Fibroblast of lung (primary cell): ENCODE measurements at places on chromosomes 12 and 14.
A peak's percentile ranks its signal among the peaks of the same experiment; 100 is the strongest.

DNA sequence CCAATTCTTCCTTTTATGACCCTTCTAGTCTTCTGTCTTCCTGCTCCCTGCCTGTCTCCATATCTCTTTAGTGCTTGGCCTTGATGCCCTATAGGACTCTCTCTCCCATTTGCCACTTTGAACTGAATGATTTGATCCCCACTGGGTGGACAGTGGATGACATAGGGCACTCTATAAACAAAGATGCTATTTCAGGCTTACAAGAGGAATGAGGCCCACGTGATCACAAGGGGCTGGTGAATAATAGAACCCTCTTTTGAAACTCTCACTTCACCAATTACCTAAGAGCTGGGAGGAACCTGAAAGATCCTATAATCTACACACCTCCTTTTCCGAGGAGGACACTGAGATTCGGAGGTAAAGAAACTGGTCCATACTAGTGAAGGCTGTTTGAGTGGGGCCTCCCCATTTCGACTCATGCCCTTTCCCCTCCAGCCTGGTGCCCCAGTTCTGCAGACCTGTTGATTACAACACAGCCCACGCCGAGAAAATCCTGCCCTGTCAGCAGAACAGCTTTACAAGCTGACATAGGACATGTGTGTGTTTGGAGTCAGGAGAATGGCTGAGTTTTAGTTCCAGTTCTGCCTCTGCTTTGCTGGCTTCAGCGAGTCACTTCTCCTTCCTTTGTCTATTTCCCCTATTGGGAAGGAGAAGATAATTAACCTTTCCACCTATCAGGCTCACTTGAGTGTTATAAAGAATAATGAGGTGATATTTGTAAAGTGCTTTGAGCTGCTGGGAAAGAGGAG lies 400.3 kb downstream of the ZFP36L1 start:
- no peaks in the 10 kb centered on the region for H3K36me3 ChIP-seq
- peaks cover 32% of the 10 kb centered on the region for H3K4me1 ChIP-seq
- no peak overlapping the region for H3K4me3 ChIP-seq

- peaks cover 5% of the 10 kb centered on the region for H3K36me3 ChIP-seq
- no peak overlapping the region for H3K27ac ChIP-seq
- H3K4me3 ChIP-seq, result no peak overlapping the region
- H3K27me3 ChIP-seq, result no peaks in the 10 kb centered on the region
Observed at GRCh38 chr14:100369019-100369418, 45.9 kb downstream of the SLC25A47 start.

DNA sequence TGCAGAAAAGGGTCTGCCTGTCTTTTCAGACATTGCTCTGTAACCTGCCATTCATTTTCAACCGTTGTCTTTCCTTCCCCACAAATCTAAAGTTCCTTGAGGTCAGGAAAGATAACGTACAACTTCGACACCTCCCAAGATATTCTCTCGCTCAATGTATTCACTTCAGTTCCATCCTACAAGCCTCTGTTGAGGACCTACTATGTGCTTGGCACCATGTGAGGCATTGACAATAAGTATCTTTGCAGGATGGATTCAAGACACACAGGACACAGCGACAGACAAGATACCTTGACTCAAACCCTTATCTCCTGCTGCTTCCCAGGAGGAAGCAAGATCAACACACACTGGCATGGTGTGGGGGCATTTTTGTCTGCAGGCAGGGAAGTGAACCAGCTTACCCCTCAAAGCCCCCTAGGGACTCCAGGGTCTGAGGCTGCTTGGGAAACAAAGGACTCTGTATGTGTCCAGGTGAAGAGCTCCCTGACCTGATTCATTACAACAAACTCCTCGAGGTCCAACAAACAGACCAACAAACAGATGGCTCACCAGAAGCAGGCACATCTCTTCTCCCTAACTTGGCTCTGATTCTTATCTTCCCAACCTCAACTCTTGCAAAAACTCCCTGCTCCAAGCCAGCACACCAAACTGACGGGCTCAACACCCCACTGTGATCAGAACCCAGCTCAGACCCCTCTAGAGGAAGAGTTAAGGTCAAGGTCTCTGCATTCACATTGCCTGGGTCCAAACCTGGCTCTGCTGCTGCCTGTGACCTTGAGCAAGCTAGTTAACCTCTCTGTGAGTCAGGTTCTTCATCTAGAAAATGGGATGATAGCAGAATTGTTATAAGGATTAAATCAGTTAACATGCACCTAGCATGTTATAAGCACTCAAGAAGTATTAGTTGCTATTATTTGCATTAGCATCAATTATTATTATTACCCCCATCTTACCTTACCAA lies 6.3 kb downstream of the NUAK1 start:
- peaks cover 26% of the 10 kb centered on the region for H3K4me1 ChIP-seq
- H3K27ac ChIP-seq, result no peak overlapping the region
- H3K27me3 ChIP-seq, result peaks cover 2% of the 10 kb centered on the region

DNA sequence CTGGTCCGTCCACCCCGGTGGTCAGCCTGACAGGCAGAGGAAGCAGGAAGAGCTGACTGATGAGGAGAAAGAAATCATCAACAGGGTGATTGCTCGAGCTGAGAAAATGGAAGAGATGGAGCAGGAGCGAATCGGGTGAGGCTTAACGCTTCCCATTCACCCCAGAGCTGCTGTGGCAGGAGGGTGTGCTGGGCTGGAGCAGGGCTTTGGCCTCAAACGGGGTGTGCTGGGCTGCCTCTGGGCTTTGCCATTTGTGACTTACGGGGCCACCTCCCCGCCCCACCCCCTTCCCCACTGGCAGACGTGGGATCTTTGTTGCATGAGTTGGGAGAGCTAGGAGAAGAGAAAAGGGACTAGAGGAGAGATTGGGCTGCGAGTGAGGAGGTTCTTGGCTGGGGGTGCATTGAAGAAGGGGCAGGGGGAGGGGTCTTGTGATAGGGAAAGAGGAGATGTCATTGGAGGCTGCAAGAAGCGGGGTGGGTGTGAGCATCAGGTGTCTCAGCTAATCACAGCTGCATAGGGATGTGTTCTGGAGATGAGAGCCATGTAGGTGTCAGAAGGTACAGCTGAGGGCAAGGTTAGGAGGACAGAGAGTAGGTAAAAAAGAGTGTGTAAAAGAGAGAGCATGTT lies 56.3 kb downstream of the RPH3A start:
- no peaks in the 10 kb centered on the region for H3K4me1 ChIP-seq
- DNase-seq, result no peak
- no peaks in the 10 kb centered on the region for H3K36me3 ChIP-seq
- no peak overlapping the region for H3K4me3 ChIP-seq

- H3K4me1 ChIP-seq, result no peaks in the 10 kb centered on the region
- DNase-seq, result no peak
- no peaks in the 10 kb centered on the region for H3K27me3 ChIP-seq
- H3K27ac ChIP-seq, result no peak overlapping the region
- H3K36me3 ChIP-seq, result no peaks in the 10 kb centered on the region
- no peak overlapping the region for H3K4me3 ChIP-seq
Observed at GRCh38 chr12:23099104-23099503, 474.1 kb downstream of the ETNK1 start.

DNA sequence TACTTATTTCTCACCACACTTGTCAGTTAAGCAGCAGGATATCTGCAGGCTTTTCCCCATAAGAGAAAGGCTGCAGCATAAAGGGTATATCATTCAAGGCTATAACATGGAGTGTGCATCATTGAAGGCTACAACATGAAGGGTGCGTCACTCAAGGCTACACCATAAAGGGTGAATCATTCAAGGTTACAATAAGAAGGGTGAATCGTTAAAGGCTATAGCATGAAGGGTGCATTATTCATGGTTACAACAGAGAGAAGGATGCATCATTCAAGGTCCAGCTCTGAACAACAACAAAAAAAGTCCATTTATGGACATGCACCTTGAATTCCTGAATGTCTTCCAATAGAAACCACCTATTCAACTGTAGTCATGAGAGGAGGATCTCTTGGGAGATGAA lies 32.8 kb upstream of the LUM start:
- peaks cover 21% of the 10 kb centered on the region for H3K4me1 ChIP-seq
- peaks cover 9% of the 10 kb centered on the region for H3K36me3 ChIP-seq
- DNase-seq, result peak; percentile 51
- no peak overlapping the region for H3K4me3 ChIP-seq
- H3K27me3 ChIP-seq, result no peaks in the 10 kb centered on the region

DNA sequence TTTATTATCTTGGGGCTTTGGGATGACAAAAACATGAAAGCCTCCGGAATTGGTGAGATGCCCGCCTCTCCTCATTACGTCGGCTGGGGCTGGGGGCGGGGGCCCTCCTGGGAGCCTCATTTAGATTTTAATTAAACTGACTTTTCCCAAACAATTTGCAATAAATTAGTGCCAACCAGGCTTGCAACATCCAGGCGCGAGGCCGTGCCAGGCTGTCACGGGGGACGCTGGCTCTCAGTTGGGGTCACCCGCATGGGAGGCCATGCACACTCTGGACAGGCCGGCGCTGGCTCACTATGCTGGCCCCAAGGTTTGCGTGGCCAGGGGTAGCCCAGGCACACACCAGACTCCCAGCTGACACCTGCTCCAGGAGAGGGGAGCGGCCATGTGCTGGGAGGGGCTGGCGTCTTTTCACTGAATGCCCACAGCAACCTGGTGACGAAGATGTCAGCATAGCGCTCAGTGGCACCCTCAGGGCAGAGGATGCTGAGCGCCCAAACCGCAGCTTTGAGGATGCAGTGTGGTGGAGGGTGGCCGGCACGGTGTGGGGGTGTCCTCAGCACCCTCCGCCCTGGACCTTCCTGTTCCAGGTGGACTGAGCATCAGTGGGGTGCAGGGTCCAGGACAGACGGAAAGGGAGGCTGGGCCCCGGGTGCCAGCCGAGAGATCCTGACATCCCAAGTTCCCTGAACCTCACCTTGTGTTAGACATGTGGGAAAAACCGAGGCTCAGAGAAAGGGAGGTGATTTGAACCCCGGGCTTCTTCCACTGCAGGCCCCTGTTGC lies 190.8 kb upstream of the C14orf180 start:
- no peak overlapping the region for H3K4me3 ChIP-seq
- H3K27me3 ChIP-seq, result no peaks in the 10 kb centered on the region
- no peaks in the 10 kb centered on the region for H3K4me1 ChIP-seq
- H3K27ac ChIP-seq, result no peak overlapping the region

- DNase-seq, result peak; percentile 70
- H3K36me3 ChIP-seq, result no peaks in the 10 kb centered on the region
- peak overlapping the region; percentile 93 for H3K27ac ChIP-seq
Observed at GRCh38 chr12:75816897-75817296, 214.7 kb downstream of the PHLDA1 start.

DNA sequence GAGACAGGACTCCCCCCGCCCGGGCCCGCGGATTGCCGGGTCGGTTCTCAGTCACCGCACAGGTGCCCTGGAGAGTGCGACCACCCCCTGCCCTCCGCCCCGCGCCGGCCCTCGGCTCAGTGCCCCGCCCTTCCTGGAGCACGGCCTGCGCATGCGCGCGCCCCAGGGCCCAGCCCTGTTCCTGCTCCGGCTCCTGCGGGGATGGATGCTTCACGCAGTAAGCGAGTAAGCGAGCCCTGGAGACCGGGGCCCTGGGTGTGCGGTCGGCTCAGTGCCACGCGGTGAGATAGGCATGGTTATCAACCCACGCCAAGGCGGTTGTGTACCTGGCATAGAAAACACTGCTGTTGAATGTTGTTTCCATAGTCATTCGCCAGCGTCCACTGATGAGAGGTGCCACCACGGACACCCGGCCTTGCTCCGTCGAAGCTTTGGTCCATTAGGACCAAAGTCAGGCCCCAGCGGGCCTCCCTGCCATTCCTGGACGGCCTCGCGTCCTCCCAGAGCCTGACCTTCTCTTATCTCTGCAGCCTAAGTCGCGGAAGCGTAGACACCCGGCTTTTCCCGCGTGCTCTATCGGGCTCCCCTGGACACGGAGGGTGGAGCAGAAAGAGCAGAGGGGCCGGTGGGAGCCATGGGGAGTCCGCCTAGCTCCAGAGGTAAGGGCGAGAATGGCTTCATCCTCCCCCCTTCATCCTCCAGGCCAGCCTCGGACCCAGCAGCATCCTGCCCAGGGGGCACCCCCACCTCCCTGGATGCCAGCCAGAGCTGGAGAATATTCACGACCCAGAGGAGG lies 90.6 kb downstream of the PAPOLA start:
- no peaks in the 10 kb centered on the region for H3K4me1 ChIP-seq
- no peak overlapping the region for H3K27ac ChIP-seq
- peak overlapping the region; percentile 60 for H3K4me3 ChIP-seq
- peak; percentile 43 for DNase-seq
- no peaks in the 10 kb centered on the region for H3K27me3 ChIP-seq
- no peaks in the 10 kb centered on the region for H3K36me3 ChIP-seq

GRCh38 chr14:90475298-90475697 lies 78.5 kb downstream of the CALM1 start:
- no peaks in the 10 kb centered on the region for H3K36me3 ChIP-seq
- no peaks in the 10 kb centered on the region for H3K4me1 ChIP-seq
- H3K27ac ChIP-seq, result no peak overlapping the region

DNA sequence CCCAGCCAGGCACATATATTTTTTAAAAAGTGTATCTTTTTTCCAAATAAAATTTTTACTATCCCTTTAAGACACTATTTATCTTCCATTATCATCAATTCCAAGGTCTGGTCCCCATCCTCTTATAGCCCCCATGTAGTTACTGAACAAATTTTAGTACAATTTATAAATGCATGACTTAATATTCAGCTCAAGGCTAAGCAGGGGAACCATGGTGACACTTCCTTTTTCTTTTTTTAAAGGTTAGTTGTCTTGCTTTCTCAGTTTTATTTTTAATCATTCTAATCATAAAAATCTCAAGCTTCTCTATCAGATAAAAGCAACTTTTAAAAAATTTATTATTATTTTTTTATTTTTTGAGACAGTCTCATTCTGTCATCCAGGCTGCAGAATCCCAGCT lies 92.3 kb downstream of the TRAFD1 start:
- H3K36me3 ChIP-seq, result no peaks in the 10 kb centered on the region
- no peaks in the 10 kb centered on the region for H3K27me3 ChIP-seq
- no peak overlapping the region for H3K4me3 ChIP-seq

GRCh38 chr14:66503532-66503931 lies 4.4 kb upstream of the GPHN start:
- DNase-seq, result peak; percentile 90
- H3K4me1 ChIP-seq, result no peaks in the 10 kb centered on the region
- H3K27ac ChIP-seq, result no peak overlapping the region
- no peaks in the 10 kb centered on the region for H3K36me3 ChIP-seq
- H3K4me3 ChIP-seq, result no peak overlapping the region

GRCh38 chr12:102169922-102170621 lies 27.6 kb downstream of the PMCH start:
- no peaks in the 10 kb centered on the region for H3K4me1 ChIP-seq
- H3K27me3 ChIP-seq, result no peaks in the 10 kb centered on the region
- peak; percentile 53 for DNase-seq
- H3K36me3 ChIP-seq, result no peaks in the 10 kb centered on the region
- no peak overlapping the region for H3K27ac ChIP-seq
